ENCODE measurements at places on chromosomes 13 and 19.

DNA sequence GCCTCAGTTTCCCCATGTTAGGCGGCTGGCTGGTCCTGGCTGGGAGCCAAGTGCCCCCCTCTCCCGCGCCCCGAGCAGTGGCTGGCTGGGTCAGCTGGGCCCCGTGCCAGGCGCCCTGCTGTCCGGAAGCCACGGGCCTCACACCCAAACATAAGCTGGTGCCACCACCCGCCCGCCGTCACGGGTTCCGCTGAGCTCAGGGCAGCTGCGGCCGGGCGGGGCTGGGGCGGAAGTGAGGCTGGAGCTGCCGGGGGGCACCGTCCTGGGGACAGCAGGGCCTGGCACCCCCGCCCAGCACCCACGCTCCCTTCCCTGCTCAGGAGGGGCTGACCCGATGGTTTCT, 19.3 kb downstream of the HCN2 start:
- no peak for DNase-seq

GRCh38 chr13:20126541-20127261, 34.2 kb downstream of the GJA3 start:
- DNase-seq: no peak

- DNase-seq: no peak
Observed at GRCh38 chr19:35582760-35583159, 3.2 kb upstream of the PMIS2 start.

DNA sequence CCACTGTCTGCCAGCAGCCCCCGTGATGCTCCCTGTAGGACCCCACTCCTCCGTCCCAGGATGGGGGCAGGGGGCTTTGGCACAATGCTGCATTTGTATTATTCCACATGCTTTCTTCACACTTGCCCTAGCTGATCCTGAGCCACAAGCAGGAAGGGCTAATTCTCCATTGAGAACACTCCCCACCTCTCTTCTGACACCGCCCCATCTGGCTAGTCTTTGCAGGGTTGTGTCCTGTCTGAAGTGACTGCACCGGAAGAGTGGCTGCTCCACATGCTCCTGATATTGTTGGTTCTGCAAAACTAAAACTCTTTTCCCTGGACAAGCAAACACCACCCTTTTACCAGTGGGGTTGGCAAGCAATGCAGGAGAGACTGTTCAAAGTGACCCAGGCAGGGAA, 18.0 kb downstream of the ZNF574 start:
- no peak for DNase-seq

DNA sequence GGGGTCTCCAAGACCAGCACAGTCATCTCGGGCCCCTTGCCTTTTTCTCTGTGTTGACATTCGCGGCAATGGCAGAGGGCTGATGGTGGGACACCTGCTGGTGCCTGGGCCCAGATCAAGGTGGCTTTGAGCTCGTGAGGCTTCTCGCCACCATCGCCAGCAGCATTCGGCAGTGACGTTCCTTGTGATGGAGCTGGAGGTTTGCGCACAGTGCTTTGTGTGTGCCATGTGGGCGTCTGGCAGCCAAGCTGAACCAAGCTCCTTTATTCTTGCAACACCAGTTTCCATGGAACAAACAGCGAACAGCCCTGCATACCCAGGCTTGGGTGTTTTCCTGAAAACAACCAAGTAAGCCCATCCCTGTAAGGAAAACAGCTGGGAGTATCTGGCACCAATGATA, 9.1 kb upstream of the TMEM255B start:
- DNase-seq: no peak

DNA sequence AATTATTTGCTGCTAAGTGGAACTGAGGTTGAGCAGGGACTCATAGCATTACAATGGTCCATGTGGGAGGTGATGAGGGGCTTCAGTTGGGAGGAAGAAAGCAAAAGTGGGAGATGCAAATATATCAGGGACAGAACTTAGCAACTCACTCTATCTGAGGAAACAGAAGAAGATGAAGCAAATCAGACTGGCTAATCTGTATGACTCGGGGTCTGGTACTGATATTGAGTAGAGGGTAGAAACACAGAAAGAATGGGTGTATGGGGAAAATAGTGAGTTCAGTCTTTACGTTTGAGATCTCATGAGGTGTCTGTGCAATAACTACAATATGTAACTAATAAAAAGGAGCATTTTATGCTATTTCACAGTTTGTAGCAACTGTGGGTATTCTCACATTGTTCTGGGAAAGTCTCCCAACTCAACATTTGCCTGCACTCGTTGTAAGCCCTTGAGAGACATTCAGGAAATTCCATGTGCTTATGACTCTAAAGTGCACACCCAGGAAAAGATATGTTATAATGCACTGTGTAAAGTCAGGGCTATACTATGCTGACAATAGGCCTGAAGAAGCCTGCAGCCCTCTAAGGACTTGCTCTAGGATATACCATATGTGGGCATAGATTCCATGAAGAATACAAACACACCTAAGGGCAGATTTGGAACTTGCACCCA, 183.5 kb downstream of the SPRY2 start:
- DNase-seq: no peak

GRCh38 chr19:17164639-17165038, 50.5 kb upstream of the USE1 start:
- no peak for DNase-seq

GRCh38 chr13:46173656-46174055, 8.3 kb downstream of the LCP1 start:
- no peak for DNase-seq

GRCh38 chr13:87089391-87089790, 581.8 kb upstream of the SLITRK5 start:
- no peak for DNase-seq

DNA sequence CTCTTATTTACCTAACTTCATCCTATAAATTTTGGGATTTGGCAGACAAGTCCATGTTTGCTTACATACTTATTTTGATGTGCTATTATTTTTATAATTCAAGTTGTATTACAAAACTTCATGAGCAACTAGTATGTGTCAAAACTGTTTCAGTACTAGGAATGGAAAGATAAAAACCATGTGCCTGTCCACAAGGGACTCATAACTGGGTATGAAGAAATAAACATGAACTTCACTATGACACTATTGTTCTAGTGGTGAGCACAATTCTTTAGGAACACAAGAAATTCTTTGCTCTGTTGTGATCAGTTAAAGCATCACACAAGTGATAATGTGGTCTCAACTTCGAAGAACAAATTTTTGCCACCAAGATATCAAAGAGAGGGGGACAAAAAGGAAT, 97.5 kb upstream of the FBXL3 start:
- DNase-seq: no peak

DNA sequence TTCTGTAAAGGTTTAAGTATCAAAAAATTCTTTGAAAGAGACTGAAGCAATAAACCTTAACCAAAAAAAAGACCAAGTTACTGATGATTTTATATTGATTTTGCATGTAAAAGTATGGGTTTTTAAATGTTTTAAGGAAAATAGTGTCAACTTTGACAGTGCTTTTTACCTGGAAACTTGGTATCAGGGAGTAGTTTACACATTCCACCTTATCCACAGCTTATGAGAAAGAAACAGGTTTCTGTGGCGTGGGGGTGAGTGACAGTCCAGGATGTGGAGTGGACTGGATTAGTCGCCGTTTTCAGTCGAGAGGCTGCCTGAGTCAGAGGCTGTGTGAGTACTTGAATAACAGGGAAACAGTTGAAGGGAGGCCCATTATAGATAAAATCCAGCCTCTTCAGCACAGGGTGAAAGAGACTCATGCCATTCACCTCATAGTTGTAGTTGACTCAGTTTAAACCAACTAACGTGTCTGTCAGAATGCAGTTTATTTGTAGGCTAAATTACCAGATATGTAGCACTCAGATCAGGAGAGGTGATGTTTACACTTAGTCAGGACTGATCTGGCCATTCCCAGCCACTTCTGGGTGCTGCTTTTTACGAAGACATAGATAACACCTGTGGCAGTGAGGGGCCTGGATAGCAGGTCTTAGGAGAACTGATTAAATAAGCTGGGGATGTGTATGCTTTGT, 595 bp upstream of the GPR183 start:
- DNase-seq: no peak

DNA sequence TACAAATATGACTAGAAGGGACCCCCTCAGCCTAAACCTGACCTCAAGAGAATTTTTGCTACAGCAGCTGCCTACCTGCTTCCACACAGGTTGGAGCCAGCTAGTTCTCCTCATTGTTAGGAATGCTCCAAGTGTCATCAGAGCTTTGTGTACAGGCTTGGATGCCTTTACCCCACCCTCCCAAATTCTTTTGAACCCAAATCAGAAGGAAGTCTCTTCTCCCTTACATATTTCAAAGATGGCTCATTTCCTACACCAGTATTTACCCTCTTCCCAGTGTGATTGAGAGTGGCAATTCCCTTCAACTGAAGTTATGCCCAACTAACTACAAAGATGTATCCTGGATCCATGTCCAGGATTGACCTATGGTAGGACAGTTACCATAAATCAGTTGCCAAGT, 323.2 kb downstream of the OXGR1 start:
- no peak for DNase-seq

DNA sequence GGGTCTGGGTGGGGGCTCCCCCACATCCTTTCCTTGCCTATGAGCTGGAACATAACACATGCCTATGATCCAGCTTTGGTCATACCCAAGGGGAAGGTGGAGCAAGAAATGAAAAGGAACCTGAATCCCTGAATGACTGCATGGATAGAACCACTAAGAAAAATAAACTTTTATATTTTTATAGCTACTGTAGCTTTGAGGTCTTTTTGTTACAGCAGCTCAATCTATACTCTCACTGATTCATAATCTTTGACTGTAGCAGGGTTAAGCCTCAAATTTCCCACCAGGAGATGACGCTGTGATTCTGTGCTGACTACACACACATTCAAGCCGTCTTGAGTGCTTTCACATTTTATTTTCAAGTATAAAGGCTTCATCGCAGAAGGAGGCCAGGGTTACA, 8.8 kb downstream of the PALM3 start:
- no peak for DNase-seq

DNA sequence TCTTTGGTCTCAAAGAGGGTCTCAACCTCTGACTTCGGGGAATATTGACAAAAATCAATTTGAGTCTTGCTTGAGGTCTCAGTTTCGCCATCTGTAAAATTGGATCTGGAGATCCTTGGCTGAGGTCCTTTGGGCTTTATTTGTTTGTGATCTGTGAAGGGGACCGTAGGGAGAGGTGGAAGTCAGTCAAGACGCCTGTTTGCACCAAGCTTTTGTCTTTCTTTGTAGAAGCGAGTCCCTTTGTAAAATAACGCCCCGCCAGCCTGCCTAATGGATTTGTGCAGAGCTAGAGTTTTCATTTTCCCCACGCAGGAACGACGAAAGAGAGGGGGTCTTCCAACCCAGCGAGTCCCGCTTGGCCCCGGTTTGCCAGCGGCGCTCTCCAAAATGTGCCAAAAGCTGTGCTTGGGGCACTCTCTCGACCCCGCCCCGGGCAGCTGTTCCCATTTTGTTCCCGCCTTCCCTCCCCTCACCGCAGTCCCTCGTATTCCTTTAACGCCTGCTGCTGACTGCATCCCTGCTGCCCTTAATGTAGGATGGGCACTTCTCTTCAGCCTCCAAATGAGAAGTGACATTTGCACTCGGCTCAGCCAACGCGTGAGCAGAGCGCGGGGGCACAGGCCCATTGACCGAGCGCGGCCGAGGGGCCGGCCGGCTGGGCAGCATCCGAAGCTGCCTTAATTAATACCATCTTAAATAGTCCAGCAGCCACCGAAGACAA, 13.0 kb downstream of the ZIC5 start:
- DNase-seq: no peak

- no peak for DNase-seq
Observed at GRCh38 chr13:75581874-75582640, 32.5 kb downstream of the UCHL3 start.

- no peak for DNase-seq
Observed at GRCh38 chr19:610071-610800, 20.6 kb downstream of the HCN2 start.

DNA sequence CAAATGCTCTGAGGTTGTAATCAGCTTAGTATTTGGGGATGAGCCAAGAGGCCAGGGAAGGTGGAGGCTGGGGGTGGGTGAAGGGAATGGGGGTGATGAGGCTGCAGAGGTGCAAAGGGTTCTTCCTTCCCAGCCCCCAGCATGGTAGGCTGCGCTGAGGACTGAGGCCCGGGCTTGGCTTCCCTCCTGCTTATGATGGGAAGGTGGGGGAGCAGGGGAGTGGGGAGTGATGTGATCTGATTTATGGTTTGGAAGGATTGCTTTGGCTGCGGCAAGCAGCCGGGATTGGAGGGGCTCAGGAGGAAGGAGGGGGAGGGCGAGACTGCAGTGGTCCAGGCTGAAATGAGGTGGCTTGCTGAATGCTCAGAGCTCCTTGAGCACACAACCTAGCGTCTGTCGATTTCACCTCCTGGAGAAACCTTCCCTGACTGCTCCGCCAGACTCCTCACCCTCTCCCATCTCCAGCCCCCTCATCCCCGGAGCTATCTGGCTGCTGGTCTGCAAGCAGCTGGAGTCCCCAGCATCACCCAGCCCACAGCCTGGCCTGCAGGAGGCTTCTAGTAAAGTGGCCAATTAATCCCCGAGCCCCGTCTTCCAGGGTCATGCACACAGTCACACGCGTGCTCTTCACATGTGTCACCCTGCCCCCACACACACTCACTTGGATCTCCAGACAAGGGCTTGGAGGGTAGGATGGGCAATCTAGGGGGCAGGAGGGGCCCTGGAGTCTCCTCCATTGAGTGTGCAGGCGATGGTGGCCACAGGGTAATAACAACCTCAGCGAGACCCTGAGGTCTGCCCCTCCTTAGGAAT, 757 bp upstream of the CLEC11A start:
- DNase-seq: no peak

GRCh38 chr13:94784066-94784465, 71.7 kb upstream of the SOX21 start:
- DNase-seq: no peak

DNA sequence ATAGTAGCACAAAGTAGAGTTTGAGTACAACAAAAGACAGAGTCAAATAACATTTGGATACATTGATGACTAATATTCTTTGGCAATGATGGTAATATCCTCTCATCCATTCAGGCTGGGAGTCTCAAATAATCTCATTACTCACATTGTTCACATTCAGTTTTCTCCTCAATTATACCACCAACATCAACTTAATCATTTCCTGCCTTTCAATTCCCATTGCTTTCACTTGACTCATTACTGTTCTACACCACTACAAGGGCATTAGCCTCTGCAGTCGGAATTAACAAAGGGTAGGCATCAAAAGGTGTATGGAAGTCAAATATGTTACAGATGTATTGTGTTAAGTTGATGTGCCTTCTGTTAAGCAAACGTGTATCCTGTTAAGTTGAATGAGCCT, 518.4 kb upstream of the SLITRK1 start:
- no peak for DNase-seq

DNA sequence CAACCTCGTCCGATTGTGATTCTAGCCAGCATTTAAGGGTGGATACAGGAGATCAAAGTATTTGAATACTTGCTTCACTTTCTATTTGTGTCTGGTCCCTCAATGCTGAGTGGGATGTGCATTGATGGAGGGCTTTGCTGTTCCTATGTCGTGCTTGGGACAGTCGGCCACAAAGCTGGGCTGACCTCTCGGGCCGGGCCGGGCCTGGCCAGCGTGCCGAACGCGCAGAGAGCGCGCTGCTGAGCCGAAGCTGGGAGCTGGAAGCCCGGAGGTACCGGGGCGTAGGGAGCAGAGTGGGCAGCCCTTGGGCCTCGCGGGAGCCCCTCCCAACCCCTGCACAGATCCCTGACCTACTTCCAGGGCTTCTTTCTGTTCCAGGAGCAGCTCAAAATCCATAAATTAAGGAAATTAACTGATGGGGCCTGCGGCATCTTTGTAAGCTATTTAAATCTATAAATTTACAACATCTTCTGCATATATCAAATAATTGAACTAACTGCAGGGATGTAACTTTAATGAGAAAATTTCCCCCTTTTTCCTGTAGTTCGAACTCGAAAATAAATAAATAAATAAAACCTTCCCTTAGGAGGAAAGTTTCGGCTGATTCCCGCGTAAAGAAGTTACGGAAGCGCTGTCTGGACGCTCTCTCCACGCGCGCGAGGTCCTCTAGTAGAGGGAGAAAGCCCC, 1.8 kb upstream of the KCTD15 start:
- no peak for DNase-seq

Data from stimulated activated CD8-positive, alpha-beta memory T cell treated with anti-CD3 and anti-CD28 coated beads, Interleukin-7, amount 100 ng/mL, for 48 hours (primary cell).